Umbilical cord (tissue), 2 donors: ENCODE measurements at places on chromosomes 2 and 18. TPM values are rescaled to one million over a fixed set of nuclear protein-coding genes. Genes with fewer than 3 reads are reported as not detected.

DNA sequence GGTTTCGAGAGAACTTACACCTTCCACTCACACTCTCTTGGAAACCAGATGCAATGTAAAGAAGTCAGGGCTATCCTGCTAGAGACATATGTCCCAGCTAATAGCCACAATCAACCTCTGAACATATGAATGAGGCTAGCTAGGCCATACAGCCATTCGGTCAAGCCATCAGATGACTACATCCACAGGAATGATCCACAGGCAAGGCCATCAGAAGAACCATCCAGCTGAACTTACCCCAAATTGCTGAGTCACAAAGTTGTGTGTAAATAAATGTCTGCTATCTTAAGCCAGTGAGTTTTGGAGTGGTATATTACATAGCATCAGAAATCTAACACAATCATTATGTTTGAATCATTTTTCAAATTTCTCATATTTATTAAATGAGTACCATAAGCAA lies 5.2 kb upstream of the SPAST start:
- no peak for DNase-seq

The C1QL2 gene
- 0.48 TPM for total RNA-seq

The PRKAG3 gene
- not detected for total RNA-seq

DNA sequence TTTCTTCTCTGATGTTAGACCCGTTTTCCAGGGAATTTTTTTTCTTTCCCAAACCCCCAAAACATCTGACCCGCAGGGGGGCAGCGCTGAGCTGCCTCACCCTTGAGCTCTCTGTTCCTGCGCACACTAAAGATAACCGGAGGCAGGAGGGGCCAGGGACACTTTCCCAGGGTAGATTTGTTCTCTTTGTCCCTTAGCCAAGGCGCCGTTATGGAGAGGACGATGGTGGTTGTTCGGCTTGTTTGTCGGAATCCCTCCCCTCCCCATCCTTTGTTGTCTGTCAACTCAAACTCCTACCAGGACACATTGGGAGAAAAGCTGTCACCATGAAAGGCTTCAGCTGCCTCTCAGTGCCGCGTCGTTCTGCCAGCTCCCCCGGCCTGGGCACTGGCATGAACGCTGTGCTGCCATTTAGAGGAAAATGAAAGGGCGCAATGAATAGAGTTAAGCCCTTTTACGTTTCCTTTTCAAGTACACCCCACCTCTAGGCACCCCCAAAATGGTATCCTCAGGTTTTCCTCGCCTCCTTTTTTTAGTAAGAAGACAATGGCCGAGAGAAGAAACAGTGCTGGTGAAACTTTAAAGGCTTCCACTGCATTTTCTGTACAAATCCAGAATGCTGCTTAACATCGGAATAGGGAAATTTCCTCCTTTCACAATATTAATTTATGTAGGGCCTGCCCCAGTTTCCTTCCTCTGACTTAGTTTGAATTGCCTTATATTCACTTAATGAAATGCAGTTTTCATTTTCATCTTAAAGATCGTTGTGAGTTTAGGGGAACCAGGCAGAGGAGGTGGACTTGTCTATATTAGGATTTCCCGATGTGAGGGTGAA lies 62.1 kb downstream of the RND3 start:
- no peak for DNase-seq

DNA sequence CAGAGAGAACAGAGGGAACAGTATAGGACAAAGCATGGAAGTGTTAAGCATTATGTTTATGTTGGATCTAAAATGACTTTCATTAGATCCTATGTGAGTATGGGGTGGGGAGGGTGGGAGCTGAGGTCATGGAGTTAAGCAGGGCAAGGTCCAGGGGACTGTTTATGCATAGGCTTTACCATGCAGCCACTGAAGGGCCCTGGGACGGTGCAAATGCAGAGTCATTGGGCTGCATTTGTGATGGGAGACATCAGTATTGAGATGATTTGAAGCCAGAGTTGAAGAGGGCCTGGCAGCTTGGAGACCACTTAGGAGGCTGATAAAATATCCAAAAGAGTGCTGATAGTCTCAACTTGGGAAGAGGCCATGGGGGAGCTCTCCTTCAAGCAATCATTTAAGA lies 22.7 kb downstream of the IL1RL2 start:
- no peak for DNase-seq

The CYP26B1 gene
- 0.48 TPM for total RNA-seq

DNA sequence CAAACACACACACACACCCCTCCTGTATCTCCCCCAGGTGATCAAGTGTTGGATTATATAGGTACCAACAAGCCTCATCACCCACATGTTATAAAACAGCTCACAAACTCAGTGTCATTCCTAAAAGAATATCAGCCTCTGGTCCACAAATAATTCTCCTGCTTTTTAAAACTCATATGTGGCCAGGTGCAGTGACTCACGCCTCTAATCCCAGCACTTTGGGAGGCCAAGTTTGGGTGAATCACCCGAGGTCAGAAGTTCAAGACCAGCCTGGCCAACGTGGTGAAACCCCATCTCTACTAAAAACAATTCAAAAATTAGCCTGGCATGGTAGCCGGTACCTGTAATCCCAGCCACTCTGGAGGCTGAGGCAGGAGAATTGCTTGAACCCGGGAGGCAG lies 87.8 kb downstream of the LRATD1 start:
- no peak for DNase-seq

GRCh38 chr2:236738030-236738429 lies 168.4 kb downstream of the ACKR3 start:
- DNase-seq, result no peak

GRCh38 chr2:122193622-122194021 lies 438.2 kb downstream of the TSN start:
- DNase-seq, result peak; percentile 67

DNA sequence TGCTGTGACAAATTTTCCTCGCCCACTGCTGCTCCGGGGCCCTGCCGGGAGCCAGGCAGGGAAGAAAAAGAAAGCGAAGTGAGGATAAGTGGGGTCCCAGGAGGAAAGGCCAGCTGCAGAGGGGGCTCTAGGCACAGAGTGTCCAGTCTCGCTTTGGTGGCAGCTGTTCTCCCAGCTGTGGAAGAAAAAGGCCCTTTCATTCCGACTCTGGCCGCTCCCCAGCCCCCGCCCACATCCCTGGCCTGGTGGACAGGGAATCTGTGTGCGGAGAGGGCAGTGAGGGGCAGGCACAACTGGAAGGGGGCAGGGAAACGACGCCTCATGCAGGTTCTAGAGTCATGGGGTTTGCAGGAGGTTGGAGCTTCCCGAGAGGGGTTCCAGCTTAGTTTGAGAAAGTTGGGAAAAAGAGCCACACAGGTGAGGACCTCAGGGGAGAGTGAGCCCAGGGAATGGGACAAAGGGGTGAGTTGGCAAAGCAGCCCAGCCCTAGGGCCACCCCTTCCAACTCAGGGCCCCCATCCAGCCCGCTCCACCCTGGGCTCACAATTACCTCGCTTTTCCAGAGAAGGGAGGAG lies 1.8 kb downstream of the RTKN start:
- peak; percentile 89 for DNase-seq

- DNase-seq, result no peak
These were observed 29.2 kb upstream of the CERS6 start for GRCh38 chr2:168426861-168427260.

The BCL2 gene
- total RNA-seq, result 27.9 TPM

- DNase-seq, result no peak
These were observed 170.6 kb downstream of the FIGN start for GRCh38 chr2:163565192-163565591.

- DNase-seq, result no peak
These were observed 7.3 kb downstream of the INSIG2 start for GRCh38 chr2:118095610-118096009.

The TLX2 gene
- not detected for total RNA-seq

The PTPRN gene
- 5.5 TPM for total RNA-seq
